ENCODE measurements at places on chromosomes 5 and 9.

GRCh38 chr5:162202285-162202880, 134.8 kb downstream of the GABRG2 start:
- DNase-seq: no peak

GRCh38 chr9:107723015-107723414, 233.4 kb upstream of the KLF4 start:
- no peak for DNase-seq

DNA sequence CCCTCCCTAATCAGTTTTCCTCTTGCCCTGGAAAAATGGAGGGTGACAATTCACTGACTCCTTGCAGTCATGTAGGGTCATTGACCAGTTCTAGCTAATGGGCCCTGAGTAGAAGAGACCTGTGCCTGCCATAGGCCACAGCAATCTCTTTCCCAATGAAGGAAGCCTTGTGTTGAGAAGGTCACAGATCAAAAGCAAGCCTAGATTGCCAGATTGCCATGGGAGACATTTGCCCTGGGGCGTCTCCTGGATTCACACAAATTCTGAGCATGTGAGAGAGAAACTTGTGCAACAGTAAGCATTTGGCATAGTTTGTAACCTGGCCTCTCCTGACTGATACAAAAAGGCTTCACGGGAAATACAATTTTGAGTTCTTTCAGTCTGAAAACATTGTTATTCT, 148.0 kb downstream of the NUDT12 start:
- DNase-seq: no peak

DNA sequence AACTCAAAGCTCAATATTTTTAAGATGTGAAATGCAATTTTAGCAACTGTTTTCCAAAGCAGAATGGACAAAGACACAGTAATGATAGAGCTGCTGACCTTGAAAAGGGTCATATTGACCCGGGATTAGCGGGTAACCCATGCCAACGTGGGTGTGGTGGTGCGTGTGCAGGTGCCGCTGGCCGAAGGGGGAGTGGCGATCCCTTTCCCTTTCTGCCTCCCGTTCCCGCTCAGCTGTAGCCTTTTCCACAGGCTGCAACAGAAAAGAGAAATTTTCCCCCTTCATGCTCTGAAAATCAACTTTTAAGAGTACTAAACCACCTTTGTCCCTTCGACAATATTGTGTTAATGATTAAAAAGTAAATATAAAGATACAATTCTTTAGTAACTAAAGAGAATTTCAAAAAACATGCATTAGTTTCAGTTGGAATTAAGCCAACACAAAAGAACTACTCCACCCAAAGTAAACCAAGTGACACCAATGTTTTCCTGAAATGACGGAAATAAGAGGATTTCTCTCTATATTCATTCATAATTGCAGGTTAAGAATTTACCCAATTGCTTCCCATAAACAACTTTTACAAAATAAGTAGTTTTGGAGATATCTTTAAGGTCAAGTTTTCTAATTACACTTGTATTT, 105.2 kb downstream of the ZNF608 start:
- DNase-seq: no peak

- DNase-seq: peak; percentile 15
Observed at GRCh38 chr9:120919843-120920805, 6.5 kb downstream of the TRAF1 start.

DNA sequence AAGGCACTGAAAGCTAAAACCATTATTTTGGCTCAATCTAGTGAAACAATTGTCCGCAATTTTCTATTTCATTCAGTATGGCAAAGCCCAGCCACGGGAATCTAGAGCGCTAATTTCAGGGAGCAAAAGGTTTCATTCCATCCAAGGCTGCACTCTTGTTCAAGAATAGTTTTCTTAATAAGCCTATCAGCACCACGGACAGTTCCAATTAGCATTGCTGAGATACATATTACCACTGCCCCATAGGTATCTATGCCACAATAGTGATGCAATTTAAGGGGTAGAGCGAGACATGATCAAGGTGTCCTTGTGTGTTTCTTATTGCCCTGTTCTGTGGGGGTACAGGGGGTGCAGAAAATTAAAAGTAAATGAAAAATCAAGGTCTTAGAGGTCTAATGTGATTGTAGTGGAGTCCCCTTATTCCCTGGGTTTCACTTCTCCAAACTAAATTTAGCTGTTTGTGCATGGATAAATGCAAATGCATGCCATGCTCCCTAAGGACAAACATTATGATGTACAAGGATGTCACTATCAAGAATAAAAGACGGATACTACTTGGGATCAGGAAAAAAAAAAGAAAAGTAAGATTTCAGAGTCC, 45.5 kb downstream of the SPOCK1 start:
- DNase-seq: no peak

GRCh38 chr5:173163219-173163618, 18.9 kb downstream of the BNIP1 start:
- no peak for DNase-seq

DNA sequence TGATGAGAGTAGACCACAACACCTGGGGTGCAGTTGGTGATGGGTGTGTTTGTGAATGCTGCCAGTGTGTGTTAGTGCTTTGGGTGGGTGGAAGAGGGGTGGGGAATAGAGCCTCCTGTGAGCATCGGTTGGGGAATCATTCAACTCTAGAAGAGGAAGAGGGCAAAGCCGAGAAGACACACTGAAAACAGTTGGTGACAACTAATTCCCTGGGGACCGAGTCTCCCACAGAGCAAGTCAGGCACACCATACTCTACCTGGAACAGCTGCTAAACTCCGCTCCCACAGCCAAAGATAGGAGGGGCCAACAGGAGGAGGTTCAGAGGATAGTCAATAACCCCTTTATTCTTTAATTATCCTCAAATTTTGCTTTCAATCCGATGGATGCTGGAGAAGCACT, 1.6 kb upstream of the ARHGEF39 start:
- no peak for DNase-seq

- no peak for DNase-seq
Observed at GRCh38 chr5:76144513-76145274, 61.5 kb downstream of the SV2C start.

- DNase-seq: no peak
Observed at GRCh38 chr9:96202971-96203780, 98.8 kb downstream of the HSD17B3 start.

DNA sequence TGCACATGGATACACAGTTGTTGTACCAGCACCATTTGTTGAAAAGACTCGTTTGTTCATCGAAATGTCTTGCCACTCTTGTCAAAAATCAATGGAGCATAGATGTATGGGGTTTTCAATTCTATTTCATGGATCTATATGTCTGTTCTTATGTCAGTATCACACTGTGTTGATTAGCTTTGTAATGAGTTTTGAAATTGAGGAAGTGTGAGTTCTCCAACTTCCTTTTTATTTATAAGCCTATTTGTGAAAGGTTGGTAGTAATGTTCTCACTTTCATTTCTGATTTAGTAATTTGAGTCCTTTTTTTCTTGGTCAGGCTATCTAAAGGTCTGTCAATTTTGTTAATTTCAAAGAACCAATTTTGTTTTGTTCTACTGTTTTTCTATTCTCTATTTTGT, 26.1 kb downstream of the ZNF510 start:
- DNase-seq: no peak

DNA sequence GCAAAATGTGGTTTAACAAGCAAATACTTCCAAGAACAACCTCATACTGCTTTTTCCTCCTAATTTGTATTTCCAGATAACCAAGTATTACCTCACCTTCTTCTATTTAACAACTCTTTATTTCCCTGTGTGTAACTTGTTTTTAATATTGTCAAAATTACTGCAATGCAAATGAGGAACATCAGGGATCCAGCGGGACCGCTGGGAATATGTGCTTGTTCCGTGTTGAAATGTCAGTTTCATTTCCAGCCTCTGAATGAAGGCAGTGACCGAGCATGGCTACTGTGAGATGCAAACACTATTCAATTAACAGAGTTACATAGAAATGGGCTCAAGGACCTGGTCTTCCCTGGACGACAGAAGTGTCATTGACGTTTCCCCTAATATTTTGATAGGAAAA, 110.8 kb upstream of the CTSL start:
- DNase-seq: peak; percentile 3

GRCh38 chr5:146079695-146080373, 25.5 kb downstream of the PLAC8L1 start:
- DNase-seq: no peak

DNA sequence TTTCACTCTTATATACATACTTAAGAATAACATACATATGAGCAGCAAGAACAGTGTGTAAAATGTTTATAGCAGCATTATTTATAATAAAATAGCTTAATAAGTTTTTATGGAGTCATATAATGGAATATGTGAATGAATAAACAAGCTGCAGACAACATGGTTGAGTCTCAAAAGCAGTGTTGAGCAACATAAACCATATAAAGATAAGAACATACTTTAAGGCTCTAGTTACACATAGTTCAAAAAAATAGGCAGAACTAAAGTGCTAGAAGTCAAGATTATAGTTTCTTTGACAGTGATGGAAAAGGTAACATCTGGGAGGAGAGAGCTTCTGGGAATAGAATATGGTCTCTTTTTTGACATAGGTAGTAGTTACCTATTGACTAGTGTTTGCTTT, 53.7 kb upstream of the ADAMTS19 start:
- DNase-seq: no peak

DNA sequence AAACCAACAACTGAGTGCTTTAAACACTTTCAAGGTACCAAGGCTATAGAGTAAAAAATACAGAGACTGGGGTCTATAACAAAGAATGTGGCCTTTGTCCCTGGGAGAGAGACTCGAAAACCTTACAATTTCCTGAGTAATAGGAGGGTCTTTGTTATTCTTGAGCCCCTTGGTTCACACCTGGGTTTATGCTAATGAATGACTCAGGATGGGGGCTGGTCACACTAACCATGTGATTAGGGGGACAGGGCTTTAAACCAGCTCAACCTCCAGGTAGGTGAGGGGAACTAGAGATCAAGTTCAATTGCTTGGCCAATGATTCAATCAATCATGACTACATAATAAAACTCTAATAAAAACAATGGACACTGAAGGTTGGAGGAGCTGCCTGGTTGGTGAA, 50.2 kb downstream of the PLPP1 start:
- no peak for DNase-seq

- peak; percentile 45 for DNase-seq
Observed at GRCh38 chr9:113650207-113651131, 186.9 kb downstream of the RGS3 start.

DNA sequence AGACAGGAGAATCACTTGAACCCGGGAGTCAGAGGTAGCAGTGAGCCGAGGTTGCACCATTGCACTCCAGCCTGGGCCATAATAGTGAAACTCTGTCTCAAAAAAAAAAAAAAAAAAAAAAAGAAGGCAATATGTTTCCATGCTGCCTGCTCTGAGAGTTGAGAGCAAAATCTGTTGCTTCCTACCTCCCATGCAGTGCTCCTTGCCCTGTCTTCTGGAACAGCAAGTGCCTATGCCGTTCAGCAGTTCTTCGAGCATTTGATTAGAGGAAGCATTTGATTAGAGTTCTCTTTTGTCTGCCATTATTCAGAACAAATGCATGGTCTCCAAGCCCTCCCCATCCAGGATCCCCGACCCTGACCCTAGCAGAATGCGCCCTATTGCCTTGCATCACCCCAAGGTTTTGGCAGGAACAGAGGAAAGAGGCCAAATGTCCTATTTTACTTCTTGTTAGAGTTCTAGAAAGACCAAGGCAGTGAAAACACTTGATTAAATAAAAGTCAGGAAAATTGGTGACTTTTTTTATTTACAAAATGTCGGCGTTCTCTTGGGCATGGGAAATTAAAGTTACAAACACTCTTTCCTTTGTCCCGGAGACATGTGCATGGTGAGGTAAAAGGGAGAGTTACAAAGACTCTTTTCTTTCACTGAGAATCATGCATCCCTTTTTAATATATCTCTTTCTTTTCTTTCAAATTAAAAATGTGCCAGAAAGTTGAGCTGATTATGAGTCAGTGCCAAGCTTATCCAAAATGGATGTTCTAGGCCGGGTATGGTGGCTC, 27.8 kb upstream of the FSD1L start:
- DNase-seq: no peak

- DNase-seq: peak; percentile 17
Observed at GRCh38 chr5:133384120-133384855, 228.1 kb downstream of the FSTL4 start.

GRCh38 chr5:58412932-58413331, 47.0 kb downstream of the PLK2 start:
- DNase-seq: no peak

GRCh38 chr9:123421801-123422455, 65.9 kb downstream of the CRB2 start:
- no peak for DNase-seq

GRCh38 chr5:143757116-143757515, 54.8 kb upstream of the HMHB1 start:
- no peak for DNase-seq

GRCh38 chr5:93850311-93850710, 108.9 kb upstream of the POU5F2 start:
- DNase-seq: no peak

GRCh38 chr9:123778232-123778902, 151.6 kb downstream of the DENND1A start:
- DNase-seq: no peak

GRCh38 chr5:132256086-132256782, 1.3 kb upstream of the PDLIM4 start:
- DNase-seq: peak; percentile 12

- no peak for DNase-seq
Observed at GRCh38 chr5:163089926-163090325, 347.5 kb upstream of the CCNG1 start.

DNA sequence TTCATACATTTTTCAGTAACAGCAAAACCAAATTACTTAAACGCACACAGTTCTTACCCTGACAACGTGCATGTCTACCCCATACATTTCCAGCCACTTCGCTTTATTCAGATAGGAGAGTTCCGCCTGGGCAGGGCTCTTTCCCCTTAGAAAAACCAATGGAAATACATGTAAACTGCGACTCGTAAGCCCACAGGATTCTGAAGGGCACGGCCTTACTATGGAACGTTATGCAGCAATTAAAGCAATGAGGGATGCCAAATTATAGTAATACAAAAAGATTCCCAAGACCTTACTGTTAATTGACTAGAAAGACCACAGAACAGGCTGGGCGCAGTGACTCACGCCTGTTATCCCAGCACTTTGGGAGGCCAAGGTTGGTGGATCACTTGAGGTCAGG, 64.5 kb downstream of the EPB41L4B start:
- DNase-seq: no peak

- DNase-seq: no peak
Observed at GRCh38 chr5:85628153-85628552, 989.6 kb upstream of the COX7C start.

DNA sequence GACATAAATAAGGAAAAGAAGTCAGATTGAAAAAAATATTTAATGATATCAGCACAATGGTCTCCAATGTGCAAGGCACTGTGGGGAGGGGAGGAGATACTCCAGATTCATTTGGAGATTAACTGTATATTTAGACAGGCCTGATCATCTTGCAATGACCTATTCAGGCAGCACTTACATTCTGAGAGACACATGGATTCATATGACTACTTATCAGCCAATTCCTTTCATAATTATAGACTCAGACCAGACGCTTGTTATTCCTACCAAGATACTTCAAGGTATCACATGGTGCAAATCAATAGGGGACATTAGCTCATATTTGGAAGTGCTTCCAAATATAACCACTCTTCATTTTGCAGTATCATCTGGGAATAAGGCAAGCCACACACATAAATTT, 153.5 kb upstream of the TARS1 start:
- no peak for DNase-seq

- no peak for DNase-seq
Observed at GRCh38 chr5:93583768-93584595, 960 bp downstream of the NR2F1 start.

- DNase-seq: no peak
Observed at GRCh38 chr9:79551994-79552393, 19.8 kb upstream of the TLE4 start.
